ENCODE measurements at places on chromosomes 3 and 15. TPM values are rescaled to one million over a fixed set of nuclear protein-coding genes. Genes with fewer than 3 reads are reported as not detected.

The GXYLT2 gene
- total RNA-seq: 25.8 TPM

The PFN2 gene
- 369 TPM for total RNA-seq

The GPR149 gene
- total RNA-seq: 0.14 TPM

GRCh38 chr3:116331380-116331779 is 113.9 kb downstream of the LSAMP start:
- peaks cover 6% of the 10 kb centered on the region for H3K36me3 ChIP-seq
- no peak overlapping the region for H3K27ac ChIP-seq
- peaks cover 3% of the 10 kb centered on the region for H3K27me3 ChIP-seq
- H3K4me1 ChIP-seq: no peaks in the 10 kb centered on the region
- H3K4me3 ChIP-seq: no peak overlapping the region

DNA sequence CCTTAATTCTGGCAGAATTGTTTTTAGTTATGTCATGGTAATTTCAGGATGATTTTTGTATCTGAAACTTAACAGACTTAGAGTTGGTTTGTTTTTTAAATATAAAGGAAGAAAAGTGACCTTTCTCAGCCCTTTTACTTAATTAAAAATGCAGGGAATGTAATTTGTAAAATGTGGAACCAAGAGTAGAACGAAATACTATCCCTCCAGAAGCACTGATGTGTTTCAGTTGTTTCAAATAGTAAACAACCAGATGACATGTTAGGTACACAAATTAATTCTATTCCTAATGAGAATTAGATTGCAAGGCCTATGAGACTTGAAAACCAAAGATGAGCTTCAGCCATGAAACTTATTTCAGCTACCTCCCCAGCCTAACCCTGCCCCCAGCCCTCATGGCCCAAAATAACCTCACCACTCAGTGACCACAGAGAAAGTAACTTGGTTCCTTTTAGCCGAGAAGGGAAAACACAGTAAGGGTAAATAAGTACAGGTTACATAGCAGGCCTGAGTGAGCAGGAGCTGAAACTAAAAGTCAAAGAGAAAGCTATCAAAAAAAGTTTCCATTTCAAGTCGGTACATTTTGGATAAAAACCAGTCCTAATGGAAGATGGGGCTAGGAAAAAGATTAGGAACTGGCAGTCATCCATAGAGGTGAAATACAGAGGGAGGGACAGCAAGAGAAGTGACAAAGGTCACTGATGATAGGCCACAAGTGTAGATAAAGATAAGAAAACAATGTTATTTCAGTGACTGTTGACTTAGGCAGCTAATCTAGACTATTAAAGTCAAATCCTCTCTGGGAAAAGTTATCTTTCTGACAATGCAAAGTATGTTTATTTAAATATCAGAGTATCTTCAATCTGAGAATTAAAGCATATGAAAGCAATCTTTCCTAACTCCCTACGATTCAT is 23.2 kb downstream of the SENP8 start:
- H3K4me1 ChIP-seq: peaks cover 5% of the 10 kb centered on the region
- H3K27me3 ChIP-seq: no peaks in the 10 kb centered on the region
- H3K4me3 ChIP-seq: no peak overlapping the region
- H3K36me3 ChIP-seq: peaks cover 8% of the 10 kb centered on the region

Measured in type B pancreatic cell (in vitro differentiated cells).